ENCODE measurements at places on chromosomes 7 and 10.
A peak's percentile ranks its signal among the peaks of the same experiment; 100 is the strongest.

- no peak for DNase-seq
Measured at GRCh38 chr10:22324413-22324812, 3.5 kb downstream of the BMI1 start.

GRCh38 chr7:99242682-99243081 lies 30.0 kb upstream of the MYH16 start:
- DNase-seq, result no peak

GRCh38 chr7:50119815-50120637 lies 27.0 kb upstream of the ZPBP start:
- no peak for DNase-seq

DNA sequence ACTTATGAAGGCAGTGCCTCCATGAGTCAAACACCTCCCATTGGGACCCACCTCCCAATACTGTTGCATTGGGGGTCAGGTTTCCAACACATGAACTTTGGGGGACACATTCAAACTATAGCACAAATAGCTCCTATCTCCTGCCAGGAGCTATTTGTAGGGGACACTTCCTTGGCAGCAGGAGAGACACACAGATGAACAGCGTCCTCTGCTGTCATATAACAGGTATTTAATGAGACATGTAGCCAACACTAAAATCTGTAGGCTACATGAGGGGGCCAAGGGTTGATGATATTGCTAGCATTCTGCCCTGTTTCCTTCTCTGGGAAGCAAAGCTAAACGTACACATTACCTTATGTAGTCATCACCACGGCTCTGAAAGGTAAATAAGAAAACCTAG lies 2.6 kb upstream of the GPR26 start:
- DNase-seq, result no peak

DNA sequence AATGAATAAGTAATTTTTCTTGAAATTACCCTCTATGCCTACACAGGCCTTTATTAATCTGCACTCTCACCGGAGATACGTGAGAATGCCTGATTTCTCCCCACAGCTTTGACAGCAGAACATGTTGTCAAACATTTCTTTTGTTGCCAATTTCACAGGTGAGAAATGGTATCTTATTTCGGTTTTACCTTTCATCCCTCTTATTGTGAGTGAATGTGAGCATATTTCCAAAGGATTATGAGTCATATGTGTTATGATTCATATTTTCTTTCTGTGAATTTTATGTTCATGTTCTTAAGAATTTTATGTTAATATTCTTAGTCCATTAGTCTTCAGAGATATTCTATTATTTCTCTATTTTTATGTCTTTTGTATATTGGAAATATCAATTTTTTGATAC lies 965.1 kb downstream of the CCSER2 start:
- DNase-seq, result no peak

- DNase-seq, result no peak
Measured at GRCh38 chr7:76206633-76207032, 4.9 kb downstream of the SRRM3 start.

- DNase-seq, result no peak
Measured at GRCh38 chr7:106794276-106795083, 70.6 kb upstream of the PIK3CG start.

- DNase-seq, result no peak
Measured at GRCh38 chr7:151821806-151822540, 54.9 kb downstream of the PRKAG2 start.

GRCh38 chr7:77525231-77525630 lies 11.9 kb upstream of the PTPN12 start:
- no peak for DNase-seq

GRCh38 chr7:124246262-124246863 lies 213.5 kb upstream of the TMEM229A start:
- DNase-seq, result no peak

DNA sequence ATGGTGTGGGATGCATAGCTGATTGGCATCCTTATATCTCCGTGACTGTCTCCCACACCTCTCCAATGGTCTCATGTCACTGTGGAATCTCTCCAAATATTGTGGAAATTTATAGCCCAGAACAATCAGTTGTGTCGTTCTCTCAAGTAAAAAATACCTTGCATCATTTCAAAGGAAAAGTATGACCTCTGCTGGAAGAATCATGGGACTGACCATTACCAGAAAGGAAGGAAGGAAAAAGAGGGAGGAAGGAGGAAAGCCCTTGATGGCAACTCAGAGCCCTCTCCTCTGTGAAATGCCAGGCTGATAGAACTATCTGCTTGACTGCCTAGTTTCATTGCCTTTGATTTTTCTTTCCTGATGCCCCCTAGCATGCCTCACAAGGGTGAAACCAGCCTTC lies 76.3 kb downstream of the FOXI2 start:
- no peak for DNase-seq

DNA sequence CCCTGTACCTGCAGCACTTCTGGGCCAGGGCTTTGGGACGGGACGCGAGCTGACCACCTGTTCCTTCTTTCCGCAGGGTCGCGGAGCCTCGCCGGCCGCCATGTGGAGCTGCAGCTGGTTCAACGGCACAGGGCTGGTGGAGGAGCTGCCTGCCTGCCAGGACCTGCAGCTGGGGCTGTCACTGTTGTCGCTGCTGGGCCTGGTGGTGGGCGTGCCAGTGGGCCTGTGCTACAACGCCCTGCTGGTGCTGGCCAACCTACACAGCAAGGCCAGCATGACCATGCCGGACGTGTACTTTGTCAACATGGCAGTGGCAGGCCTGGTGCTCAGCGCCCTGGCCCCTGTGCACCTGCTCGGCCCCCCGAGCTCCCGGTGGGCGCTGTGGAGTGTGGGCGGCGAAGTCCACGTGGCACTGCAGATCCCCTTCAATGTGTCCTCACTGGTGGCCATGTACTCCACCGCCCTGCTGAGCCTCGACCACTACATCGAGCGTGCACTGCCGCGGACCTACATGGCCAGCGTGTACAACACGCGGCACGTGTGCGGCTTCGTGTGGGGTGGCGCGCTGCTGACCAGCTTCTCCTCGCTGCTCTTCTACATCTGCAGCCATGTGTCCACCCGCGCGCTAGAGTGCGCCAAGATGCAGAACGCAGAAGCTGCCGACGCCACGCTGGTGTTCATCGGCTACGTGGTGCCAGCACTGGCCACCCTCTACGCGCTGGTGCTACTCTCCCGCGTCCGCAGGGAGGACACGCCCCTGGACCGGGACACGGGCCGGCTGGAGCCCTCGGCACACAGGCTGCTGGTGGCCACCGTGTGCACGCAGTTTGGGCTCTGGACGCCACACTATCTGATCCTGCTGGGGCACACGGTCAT lies 13.3 kb downstream of the GPR146 start:
- DNase-seq, result no peak

- DNase-seq, result no peak
Measured at GRCh38 chr7:1474736-1475135, 15.5 kb upstream of the MICALL2 start.

- DNase-seq, result peak; percentile 82
Measured at GRCh38 chr10:102413053-102413705, 5.4 kb downstream of the PSD start.

DNA sequence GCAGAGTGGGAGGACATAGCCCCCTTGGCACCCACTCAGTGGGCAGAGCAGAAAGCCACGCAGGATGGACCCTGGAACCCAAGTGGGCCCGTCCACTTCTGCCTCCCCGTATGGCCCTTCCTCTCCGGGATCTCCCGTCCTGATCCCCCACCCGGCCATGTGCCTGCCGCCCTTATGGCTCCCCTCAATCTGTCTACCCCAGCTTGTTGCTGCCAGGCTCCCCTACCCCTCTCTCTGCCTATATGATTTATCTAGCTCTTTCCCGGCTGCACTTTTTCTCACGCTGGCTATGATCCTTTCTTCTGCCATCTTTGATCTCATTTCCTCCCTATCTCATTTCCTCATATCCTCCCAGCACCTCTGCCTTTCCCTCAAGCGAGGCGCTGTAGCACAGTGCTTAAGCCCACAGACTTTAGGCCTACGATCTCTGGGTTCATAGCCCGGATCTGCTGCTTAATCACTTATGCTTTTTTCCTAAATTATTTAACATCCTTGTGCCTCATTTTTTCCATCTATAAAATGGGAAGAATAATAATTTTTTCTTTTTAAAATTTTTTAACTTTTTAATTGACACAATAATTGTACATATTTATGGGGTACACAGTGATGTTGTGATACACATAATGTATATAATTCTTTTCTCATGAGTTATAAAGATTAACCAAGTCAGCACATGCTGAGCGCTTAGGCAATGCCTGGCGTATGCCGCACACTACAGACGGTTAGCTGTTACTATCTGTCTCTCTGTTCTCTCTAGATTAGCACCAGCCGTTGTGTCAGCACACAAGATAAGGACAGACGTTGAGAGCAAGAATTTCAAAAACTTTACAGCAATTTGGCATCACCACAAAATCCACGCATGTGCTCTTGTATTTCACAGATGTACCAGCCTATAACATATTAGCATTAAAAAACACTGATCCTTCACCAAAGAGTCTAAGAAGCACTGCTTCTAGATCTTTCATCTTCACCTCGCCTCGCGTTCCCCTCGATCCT lies 18.1 kb downstream of the KCNH2 start:
- no peak for DNase-seq

GRCh38 chr7:42692621-42693020 lies 219.2 kb downstream of the C7orf25 start:
- no peak for DNase-seq

GRCh38 chr7:27895551-27895950 lies 155.6 kb downstream of the TAX1BP1 start:
- DNase-seq, result no peak

GRCh38 chr7:50531928-50532327 lies 33.3 kb downstream of the DDC start:
- no peak for DNase-seq

DNA sequence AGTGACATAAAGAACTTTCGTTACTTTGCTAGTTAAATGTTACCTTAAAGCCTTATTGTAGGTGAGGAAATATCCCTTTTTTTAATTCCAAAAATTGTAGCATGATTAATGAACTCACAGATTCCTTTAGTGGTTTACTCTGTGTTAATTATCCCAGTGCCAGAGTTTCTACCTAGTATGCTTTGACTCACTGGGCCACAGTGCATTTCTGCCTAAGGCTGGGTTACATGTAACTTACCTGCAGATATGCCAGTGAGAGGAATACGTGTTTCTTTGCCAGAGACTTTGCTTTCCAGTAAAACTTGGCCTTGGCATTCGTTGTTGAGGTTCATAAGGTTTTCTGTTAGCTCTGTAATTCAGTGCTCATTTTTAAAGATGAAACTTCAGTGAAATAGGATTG lies 380.8 kb upstream of the LRGUK start:
- DNase-seq, result no peak

DNA sequence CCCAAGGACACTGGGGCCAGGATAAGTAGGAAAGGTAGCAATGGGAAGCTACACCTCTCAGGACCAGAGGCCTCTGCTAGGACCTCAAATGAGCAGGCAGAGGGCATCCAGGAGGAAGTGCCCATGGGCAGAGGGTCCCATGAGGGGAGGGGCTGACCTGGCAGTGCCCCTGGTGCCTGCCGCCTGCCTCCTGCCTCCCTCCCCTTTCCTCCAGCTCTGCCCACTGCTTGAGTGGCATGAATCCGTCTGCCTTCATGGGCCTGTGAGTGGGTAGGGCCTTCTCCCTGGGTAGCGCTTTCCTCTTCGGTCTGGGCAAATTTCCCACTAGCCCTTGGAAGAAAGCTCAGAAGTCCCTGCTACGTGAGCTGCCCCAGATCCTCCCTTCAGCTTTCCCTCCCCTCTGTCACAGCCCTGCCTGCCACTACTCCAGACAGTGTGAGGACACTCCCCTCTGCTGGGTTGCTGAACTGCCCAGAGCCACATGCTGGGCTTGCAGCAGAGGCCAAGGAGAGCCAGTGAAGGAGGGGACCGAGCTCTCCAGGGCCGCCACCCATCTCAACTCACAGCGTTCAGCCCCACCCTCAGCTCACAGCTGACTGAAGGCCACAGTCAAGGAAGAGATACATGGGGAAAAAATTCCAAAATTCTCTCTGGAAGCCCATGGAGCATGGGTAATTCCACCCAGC lies 141.4 kb downstream of the ARHGAP22 start:
- DNase-seq, result no peak

DNA sequence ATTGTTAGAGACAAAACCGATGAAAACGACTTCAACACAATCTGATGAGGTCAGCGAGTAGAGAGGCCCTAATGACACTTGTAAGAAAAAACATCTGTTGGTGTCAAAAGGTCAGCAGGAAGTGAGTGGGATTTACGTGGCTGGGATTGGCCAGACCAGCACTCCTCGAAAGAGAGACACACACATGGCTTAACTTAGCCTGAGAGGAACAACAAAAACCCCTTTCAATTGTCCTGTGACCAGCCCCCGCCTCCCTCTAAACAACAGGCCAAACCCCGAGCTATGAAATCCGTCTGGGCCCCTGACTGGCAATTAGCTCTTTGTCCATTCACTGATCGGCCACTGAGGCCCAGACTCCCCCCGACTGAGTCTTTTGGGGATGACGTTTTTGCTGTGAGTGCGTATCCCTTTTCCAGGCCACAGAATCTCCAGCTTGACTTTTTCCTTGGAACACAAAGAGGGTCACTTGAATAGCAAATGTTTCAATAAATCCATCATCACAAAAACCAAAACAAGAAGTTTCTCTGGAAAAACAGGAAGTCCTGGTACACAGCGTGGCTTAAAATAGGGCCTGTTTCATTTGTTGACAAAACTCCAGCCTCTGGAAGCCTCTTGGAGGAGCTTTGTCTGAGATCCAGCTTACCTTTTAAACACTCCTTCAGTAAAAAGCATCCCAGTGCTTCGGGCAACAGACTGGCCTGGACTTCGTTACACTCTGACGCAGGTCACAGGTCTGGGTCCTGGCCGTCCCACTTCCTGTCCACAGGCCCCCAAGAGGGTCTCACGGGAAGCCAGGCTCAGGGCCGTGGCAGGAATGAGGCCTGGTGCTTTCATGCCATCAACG lies 103.0 kb downstream of the CTBP2 start:
- DNase-seq, result no peak

DNA sequence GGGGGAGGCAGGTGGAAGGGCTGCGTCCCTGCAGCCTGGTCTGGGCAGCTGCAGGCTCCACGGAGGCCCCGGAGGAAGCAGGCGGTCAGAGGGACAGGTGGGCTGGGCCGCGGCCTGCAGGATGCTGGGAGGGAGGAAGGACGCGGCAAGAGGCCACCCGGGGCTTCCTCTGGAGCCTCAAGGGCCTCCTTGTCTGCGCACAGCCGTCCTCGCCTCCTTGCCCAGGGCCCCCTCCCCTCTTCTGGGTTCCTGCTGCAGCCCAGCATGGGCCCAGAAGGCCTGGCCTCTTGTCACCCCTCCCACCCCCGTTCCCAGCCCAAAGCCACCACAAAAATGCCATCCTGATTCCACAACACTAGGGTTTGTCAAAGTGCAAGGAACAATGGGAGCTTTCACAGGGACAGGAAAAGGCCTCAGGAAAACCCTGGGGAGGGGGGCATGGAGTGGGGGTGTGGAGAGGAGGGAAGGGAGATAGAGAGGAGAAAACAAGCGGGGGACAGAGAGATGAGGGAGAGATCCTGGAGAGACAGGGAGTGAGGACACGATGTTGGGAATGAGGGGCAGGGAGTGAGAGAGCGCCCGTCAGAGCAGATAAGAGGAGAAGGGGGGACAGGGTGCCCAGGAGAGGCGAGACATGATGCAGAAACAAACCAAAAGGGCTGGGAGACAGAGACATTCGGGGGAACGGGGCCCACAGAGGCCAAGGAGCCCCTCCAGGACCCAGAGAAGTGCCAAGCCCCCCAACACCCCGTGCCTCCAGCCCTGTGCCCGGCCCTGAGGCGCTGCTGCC lies 41.8 kb downstream of the ZCCHC24 start:
- DNase-seq, result no peak

GRCh38 chr10:35594115-35595079 lies 10.7 kb upstream of the GJD4 start:
- DNase-seq, result no peak

Measured in GM12891 (cell line).